ENCODE measurements at places on chromosomes 3 and 15. TPM values are rescaled to one million over a fixed set of nuclear protein-coding genes. Genes with fewer than 3 reads are reported as not detected.

Gene DUOXA1
- under 0.01 TPM for total RNA-seq

Gene GPR87
- total RNA-seq = not detected

Gene GMNC
- total RNA-seq = not detected

Gene SPINK8
- total RNA-seq = not detected

Gene ACAP2
- 73.3 TPM for total RNA-seq

Gene FSTL1
- total RNA-seq = 526 TPM

Gene ATXN7
- total RNA-seq = 6.1 TPM

Gene PBRM1
- total RNA-seq = 45.9 TPM
